ENCODE measurements at places on chromosomes 11 and 22. TPM values are rescaled to one million over a fixed set of nuclear protein-coding genes. Genes with fewer than 3 reads are reported as not detected.

The TRIM48 gene
- polyA plus RNA-seq = not detected

The TMPRSS6 gene
- 1.0 TPM for polyA plus RNA-seq

The NXPE1 gene
- polyA plus RNA-seq = not detected

The CD3D gene
- 9.9 TPM for polyA plus RNA-seq

The KRTAP5-4 gene
- polyA plus RNA-seq = not detected

The DUSP8 gene
- polyA plus RNA-seq = 3.5 TPM

The ANO3 gene
- polyA plus RNA-seq = 0.05 TPM

The TIMP3 gene
- 227 TPM for polyA plus RNA-seq
